Gastroesophageal sphincter (tissue), 4 donors: ENCODE measurements at places on chromosomes 7 and 10.

DNA sequence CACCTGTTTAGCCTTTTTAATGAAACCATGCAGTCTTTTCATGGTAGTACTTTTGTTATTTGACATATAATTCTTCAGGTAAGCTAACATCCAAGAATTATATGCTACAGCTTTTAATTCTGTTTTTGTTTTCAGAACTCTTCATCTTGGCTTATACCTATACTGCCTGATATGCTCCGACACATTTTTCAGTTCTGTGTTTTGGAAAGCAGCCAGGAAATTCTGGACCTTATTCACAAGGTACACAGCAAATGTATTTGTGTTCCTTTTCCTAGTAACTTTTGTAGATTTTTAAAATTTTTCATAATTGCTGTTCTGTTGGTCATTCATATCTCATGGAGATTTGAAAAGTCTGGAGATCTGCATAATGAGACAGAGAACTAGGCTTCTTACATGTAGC, 56.7 kb downstream of the BTAF1 start:
- no peak for ATAC-seq

GRCh38 chr10:66828957-66829356, 96.9 kb upstream of the LRRTM3 start:
- ATAC-seq = no peak

DNA sequence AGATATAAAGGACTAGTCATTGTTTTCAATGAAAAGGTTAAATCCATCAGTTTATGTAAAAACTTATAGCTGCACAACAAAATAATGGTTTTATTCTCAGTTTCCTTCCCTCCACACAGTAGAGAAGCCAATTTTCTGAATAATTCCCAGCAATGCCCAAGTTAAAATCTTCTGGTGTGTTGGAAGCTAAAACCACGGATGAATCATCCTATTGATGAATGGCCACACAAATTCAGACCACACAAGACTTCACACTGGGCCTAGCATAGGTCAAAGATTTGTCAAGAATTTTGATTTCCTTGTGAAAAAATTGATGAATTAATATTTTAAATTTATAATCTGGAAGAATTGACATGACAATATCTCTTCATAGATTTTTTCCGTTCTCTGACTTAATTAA, 617.6 kb downstream of the INHBA start:
- ATAC-seq = no peak

DNA sequence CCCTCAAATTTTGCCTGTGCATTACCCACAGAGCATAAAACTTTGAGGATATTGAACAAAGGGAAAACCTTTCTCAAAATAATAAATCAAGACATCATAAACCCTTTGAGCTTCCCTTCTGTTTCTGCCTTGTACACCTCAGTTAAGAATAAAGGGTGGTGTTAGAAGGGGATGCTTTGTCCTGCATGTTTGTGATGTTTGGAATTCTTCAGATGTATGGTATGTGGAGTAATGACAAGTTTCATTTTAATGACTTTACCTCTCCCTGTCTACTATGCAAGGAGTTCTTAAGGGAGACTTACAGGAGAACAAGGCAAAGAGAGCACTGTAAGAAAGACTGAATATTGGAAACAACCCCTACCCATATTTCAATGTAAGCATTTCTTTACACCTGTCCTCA, 99.2 kb downstream of the HECW1 start:
- ATAC-seq = no peak
